ENCODE measurements at places on chromosomes 4 and X.

- no peak for DNase-seq
These were observed 334.0 kb upstream of the NDST3 start for GRCh38 chr4:117700111-117700892.

- no peak for DNase-seq
These were observed 30.6 kb upstream of the KIAA1210 start for GRCh38 chrX:119158226-119158625.

- DNase-seq: no peak
These were observed 9.1 kb downstream of the DCTD start for GRCh38 chr4:182908124-182908523.

GRCh38 chr4:2871466-2871865 lies 27.8 kb downstream of the ADD1 start:
- no peak for DNase-seq

DNA sequence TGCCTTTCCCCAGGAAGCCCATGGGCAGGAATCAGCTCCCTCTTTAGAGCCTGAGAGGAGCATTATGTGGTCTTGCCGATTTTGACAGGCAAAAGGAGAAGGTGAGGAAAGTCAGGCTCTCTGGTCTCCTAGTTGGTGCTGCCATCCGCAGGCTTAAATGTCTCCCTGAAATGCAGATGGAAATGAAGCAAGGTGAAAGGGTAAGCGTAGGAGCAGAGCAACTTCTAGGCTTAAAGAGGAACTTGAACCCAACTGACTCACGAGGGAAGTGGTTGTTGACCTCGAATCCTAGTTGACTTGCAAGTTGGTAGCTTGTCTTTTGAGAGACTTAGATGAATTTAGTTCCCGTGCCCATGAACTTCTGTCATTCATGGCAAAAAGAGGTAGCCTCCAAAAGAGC lies 205.9 kb downstream of the PTTG2 start:
- DNase-seq: no peak

DNA sequence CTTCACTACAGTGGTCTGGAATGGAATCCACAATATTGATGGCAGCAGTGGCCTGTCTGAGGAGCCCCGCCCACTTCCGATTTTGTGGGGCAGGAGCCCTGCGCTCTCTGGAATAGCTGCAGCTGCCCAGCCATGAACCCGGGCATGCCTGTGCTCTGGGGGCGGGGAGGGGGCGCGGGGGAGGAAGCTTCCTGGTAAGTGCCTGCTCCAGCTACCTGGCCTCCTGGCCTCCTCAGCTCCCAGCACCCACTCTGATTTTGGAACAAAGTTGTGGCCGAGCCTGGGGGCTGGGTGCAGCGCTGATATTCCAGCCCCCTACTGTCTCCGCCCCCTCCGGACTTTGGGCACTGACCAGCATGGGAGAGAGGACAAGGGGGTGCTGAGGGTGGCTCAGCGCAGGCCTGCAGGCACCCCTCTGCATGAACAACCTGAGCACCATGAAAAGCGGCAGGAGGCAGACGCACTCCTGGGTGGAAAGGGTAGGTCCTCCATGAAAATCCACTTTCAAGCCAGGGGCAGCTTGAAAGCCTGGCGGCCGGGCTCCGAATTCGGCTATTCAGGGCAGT lies 972.7 kb upstream of the AGA start:
- no peak for DNase-seq

DNA sequence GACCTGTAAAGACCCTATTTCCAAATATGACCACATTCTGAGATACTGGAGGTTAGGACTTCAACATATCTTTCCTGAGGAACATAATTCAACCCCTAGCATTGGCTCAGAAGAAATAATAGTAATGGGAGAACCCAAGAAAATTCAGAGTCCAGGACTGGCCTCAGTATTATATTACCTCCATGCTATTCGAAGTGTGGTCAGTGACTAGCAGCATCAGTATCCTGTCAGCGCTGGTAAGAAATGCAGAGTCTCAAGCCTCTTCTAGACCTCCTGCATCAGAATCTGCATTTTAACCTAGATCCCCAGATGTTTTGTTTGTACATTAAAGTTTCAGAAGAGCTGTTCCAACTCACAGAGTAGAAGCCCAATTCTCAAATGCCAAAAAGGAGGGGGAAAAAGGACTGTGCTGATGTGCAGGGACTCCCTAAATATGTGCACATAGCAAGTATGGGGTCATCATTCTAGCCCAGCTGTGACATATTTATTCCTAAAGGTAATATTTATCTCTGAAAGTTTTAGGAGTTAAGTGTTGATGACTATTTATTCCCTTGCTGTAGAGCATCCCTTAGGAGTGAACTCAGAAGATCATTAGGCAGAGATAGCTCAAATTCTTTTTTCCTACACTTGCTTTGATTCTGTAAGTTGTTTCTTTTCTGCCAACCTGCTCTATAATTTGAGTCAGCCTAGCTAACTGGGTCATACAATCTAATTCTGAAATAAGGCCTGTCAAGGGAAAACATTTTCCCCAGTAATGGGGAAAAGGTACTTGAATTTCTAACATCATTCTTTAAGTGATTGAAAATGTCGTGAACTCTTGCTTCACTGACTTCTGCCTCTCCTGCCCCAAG lies 361.9 kb downstream of the ARHGAP24 start:
- DNase-seq: no peak

DNA sequence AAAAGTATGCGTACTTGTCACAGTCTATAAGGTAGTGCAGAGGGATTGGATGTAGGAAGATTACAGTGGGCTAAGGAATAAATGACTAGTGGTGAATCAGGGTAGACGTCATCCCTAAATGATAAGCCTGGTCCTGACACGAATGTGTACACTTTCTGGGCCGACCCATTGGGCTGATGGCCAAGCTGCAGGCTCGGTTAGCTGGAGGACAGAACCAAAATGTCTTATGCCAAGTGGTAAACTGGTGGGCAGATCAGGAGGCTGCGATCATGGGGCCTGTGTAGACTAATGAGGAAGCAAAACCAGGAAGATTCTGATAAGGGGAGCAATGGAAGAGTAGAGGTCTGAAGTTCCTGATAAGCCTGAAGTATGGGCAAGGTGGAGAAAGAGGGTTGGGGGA lies 272.8 kb upstream of the GATB start:
- no peak for DNase-seq

- DNase-seq: no peak
These were observed 9.4 kb downstream of the NUDT6 start for GRCh38 chr4:122912810-122913575.

- no peak for DNase-seq
These were observed 1.6 kb upstream of the SFRP2 start for GRCh38 chr4:153790500-153790865.

GRCh38 chr4:155143512-155143911 lies 64.9 kb upstream of the NPY2R start:
- no peak for DNase-seq

DNA sequence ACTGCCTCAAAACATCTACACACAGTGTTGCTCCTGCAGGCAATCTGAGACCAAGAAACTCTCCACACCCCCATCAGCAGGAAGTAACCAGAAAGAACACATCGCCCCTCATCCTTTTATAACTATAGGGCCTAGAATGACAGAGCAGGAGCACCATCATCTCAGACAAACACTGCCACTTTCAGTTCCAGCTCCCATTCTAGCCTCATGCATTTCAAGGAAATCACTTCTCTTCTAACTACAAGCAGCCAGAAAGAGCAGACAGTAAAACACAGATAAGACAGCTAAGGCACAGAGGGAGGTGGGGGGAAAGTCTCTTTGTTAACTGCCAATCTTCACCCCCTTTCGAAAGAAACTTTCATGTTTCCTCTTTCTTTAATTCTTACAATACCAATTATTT lies 102.6 kb upstream of the TENT5D start:
- DNase-seq: no peak

DNA sequence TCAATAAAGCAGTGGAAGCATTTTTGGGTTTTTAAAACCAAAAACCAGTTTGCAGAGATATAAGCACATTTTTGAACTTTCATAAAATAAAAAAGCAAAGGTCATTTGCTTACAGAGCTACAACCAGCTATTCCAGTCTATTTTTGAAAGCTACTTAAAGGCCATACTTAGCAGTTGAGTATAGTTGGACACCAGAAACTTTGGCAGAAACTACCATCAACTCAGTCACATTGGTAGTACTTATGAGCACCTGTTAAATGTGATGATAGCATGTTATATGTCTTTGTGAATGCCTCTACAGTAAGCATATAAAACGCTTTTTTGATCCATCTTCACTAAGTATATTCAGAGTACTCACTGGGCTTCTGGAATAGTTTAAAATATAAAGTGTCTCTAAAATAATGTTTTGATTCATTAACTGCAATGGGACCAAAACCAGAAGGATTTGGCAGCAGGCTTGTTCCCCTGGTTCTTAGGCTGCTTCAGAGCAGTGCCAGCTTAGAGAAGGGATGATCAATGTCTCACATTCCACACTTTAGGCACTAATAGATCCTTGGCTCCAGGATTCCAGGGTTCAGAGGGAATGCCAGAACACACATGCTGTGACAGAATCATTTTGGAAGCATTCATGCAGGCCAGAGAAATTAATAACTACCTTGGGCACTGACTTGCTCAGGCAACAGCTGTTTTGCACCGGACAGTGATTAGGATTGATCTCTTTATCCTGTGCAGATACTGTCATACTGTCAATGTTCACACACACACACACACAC lies 103.9 kb downstream of the IQCM start:
- DNase-seq: no peak

GRCh38 chr4:114304046-114304445 lies 294.6 kb upstream of the UGT8 start:
- no peak for DNase-seq

- no peak for DNase-seq
These were observed 620.4 kb downstream of the KCNIP4 start for GRCh38 chr4:21327976-21328700.

DNA sequence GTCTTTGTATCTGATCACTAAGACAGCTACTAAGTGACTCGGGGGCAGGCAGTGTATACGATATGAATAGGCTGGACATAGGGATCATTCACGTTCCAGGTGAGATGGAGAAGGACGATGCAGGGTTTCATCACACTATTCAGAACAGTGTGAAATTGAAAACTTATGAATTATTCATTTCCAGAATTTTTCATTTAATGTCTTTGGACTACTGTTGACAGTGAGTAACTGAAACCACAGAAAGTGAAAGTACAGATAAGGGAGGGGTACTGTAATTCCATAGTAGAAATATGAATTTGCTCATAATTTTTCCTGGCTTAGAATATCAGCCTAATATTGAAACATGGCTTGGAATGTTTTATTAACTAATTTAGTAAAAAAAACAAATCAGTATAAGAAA lies 24.4 kb downstream of the TMEM144 start:
- no peak for DNase-seq

GRCh38 chr4:148980782-148981480 lies 538.7 kb upstream of the NR3C2 start:
- no peak for DNase-seq

GRCh38 chrX:130676861-130677260 lies 226.1 kb downstream of the ENOX2 start:
- no peak for DNase-seq
